ENCODE measurements at places on chromosomes 12 and 14.

GRCh38 chr14:30287579-30288445, 271.1 kb upstream of the G2E3 start:
- no peak for DNase-seq

GRCh38 chr12:6961695-6962284, 8.7 kb downstream of the PHB2 start:
- no peak for DNase-seq

DNA sequence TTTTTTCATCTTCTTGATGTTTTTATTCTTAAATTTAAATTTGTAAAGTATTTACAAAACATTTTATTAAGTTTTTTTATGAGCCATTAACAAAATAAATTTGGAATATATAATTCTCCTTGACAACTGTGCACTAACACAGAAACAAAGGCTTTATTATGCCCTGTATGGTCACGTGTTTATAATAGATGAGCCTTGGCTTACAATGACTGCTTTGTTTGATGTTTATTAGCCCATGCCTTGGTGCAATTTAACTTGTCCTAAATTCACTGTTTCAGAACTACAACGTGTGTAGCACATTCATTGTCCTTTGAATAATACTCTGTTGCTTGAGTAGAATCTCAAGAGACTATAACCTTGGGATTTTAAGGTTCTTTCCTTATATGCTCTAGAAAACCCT, 59.8 kb downstream of the CNTN1 start:
- no peak for DNase-seq

GRCh38 chr14:32022938-32023466, 54.1 kb upstream of the ARHGAP5 start:
- DNase-seq, result no peak

GRCh38 chr12:70243510-70244371, 508 bp downstream of the CNOT2 start:
- DNase-seq, result peak; percentile 63

GRCh38 chr14:51507906-51508511, 143.7 kb upstream of the FRMD6 start:
- no peak for DNase-seq

DNA sequence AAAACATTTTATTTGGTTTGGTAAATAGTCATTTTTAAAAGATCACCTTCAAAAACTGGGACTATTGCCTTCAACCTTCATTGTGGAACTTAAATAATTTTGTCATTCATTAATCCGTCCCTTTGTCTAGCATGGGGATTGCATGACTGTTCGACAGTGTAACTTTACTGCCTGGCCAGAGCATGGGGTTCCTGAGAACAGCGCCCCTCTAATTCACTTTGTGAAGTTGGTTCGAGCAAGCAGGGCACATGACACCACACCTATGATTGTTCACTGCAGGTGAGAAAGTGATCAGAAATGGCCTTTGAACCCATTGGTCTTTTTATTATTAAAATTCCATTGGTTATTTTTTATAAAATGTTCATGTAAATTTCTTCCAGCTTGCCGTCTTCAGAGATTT, 37.2 kb upstream of the MYF6 start:
- DNase-seq, result no peak

GRCh38 chr12:104273503-104273902, 30.0 kb upstream of the EID3 start:
- no peak for DNase-seq

- DNase-seq, result no peak
Observed at GRCh38 chr14:92850492-92850891, 56.4 kb downstream of the GOLGA5 start.

- DNase-seq, result no peak
Observed at GRCh38 chr14:23537351-23538049, 14.1 kb downstream of the ZFHX2 start.

- DNase-seq, result no peak
Observed at GRCh38 chr12:112496496-112496895, 77.7 kb downstream of the PTPN11 start.

- no peak for DNase-seq
Observed at GRCh38 chr12:89160716-89161123, 191.6 kb downstream of the DUSP6 start.

GRCh38 chr12:132219323-132219722, 75.1 kb downstream of the NOC4L start:
- no peak for DNase-seq

DNA sequence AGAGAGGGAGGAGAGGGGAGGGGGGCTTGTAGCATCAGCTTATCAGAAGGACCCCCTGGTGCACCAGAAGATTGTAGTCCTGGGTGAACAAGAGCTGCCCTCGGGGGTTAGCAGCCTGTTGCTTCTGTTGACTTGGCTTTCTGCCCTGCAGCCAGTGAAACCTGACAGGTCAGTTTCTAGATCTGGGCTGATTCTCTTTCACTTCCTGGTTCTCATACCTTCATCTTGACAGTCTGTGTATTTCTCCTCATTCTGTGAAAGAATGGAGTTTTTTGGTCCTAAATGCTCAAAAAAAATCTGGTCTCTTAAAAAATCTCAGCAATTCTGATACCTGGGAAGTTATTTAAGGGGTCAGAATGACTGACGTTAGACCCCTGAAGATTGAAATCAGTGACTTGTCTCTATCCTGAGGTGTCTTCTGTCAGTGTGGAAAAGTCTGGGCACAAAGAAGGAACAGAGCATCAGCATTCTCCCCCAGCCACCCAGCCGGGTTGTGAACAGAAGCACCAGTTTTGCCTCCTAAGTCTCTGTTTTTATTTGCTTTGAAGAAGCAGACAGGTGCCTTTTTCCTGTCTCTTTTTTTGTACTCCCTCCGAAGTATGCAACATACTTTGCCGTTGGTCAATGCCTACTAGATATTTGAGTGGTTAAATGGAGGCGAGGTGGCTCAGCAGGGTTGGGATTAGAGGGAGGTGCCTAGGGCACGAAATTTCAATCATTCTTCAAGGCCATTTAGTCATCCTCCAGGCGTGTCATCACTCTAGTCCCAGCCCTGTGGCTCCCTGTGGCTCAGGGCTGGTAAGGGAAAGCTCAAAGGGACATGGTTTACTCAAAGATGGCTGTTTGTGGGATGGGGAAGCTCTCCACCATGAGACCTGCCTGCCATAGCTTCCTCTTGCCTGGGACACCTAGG, 24.0 kb downstream of the TTC9 start:
- DNase-seq, result no peak

DNA sequence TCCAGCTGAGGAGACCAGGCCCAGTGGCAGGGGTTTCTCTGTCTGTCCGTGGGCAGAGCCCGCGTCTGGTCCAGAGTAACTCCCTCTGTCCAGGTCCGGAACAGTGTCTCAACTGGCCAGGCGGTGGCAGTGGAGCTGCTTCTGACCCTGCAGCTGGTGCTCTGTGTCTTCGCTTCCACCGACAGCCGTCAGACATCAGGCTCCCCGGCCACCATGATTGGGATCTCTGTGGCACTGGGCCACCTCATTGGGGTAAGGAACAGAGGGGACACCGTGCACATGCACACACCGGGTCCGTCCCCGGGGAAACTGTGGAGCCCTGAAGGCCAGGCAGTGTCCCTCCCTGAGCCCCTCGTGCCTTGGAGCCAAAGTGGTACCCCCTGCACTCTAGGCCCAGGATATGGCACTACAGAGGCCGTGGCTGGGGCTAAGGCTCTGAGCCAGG, 1.5 kb downstream of the AQP6 start:
- DNase-seq, result no peak

DNA sequence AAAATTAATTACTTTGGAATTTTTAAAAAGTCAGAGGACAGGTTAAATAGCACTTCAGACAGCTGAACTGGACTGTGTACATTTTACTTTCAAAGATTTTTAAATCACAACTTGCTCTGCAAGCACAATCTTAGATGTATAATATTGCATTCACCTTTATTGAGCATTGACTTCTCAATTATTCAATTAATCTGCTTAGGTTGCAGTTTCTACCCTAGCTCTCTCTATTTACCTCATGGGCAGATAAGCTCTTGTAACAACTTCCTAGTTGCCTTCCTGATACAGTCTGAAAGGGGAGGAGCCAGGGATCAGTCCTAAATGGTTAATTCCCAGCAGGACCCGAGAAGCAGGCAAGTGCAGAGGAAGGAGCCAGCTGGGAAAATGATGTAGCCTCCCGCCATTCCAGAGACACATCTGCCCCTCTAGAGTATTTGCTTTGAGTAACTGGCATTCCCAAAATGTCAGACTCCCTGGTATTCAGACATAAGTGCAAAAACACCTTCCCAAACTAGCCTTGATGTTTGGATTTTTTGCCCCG, 302.8 kb downstream of the GALC start:
- no peak for DNase-seq

DNA sequence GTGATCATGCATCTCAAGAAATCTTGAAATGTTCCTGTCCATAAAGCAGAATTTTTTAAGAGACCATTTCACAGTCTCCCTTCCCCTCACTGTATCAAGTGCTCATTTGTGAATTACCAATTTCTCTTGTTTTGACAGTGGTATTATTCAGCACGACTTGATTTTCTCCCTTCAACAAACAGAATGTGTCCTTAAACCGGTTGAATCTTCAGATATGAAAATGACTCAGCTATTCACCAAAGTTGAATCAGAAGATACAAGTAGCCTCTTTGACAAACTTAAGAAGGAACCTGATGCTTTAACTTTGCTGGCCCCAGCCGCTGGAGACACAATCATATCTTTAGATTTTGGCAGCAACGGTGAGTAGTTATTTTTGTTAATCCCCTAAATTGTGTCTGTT, 25.5 kb upstream of the SNAPC1 start:
- no peak for DNase-seq

DNA sequence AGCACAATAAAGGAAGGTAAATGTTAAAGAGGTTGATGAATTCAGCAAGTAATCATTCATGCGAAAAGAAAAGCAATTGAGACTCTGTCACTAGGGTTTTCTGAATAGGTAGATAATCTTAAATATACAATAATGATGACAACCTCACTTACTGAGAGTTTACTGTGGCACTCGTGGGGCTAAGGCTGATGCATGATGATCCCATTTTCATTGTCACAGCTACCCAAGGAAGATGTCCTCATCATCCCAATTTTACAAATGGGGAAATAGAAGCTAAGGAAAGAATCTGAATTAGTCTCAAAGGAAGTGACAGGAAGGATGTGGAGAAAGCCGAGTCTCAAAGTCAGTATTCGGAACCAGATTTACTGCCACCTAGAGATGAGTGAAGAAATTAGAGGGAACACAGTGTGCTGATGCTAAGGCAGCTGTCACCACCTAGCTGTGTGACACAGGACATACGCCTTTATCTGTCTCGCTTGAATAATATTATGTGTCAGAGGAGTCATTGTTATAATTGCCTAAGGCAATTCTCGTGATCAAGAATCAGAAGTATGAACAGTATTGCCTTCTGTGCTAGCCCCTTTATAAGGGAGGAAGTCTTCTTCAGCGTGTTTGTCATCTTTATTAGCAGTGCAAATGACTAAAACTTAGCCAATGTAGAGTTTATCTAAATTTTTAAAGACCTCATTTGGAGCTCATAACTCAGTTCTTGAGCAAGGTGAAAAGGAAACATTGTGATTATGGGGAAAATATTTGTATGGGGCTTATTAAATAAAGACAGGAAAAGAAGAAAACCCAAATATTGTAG, 63.2 kb downstream of the ERGIC2 start:
- DNase-seq, result no peak

Data from activated CD4-positive, CD25-positive, alpha-beta regulatory T cell (primary cell).